ENCODE measurements at places on chromosomes 16 and 17.

- DNase-seq: no peak
Measured at GRCh38 chr17:82305727-82306300, 11.6 kb downstream of the CD7 start.

- no peak for DNase-seq
Measured at GRCh38 chr16:72884037-72884436, 163.9 kb downstream of the ZFHX3 start.

DNA sequence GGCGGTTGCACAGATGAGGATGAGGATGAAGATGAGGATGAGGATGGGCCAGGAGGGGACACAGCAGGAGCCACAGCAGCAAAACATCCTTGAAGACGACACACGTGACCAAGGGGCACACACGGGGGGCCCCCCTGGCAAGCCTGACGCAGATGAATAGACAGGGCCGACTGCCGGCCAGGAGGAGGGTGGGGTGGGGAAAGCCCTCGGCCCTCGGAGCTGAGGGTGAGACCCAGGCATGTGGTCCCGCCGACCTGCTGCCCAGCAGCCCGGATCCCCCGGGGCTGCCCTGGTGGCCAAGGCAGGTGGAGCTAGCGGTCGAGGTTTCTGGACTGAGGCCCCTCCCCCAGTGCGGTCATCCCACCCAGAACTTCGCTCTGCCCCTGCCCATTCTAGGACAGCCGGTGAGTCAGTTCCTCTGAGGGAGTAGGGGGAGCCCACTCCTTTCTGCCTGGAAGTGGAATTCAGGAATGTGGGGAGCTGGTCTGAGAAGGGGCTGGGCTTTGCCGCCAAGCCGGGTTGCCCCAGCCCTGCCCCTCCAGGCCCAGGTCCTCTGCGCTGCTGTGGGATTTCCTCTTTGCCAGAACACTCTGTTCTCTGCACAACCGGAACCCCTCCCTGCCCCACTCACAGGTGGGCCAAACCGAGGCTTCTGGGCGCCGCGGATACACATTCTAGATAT, 9.9 kb downstream of the CYGB start:
- DNase-seq: no peak

GRCh38 chr17:52947418-52947817, 788.9 kb upstream of the CA10 start:
- DNase-seq: no peak

GRCh38 chr17:47352848-47353247, 29.1 kb downstream of the EFCAB13 start:
- no peak for DNase-seq

- no peak for DNase-seq
Measured at GRCh38 chr16:50718061-50718760, 23.7 kb upstream of the CYLD start.

- DNase-seq: no peak
Measured at GRCh38 chr16:58280146-58280845, 14.5 kb downstream of the PRSS54 start.

GRCh38 chr16:83939266-83939855, 13.7 kb upstream of the OSGIN1 start:
- DNase-seq: no peak

DNA sequence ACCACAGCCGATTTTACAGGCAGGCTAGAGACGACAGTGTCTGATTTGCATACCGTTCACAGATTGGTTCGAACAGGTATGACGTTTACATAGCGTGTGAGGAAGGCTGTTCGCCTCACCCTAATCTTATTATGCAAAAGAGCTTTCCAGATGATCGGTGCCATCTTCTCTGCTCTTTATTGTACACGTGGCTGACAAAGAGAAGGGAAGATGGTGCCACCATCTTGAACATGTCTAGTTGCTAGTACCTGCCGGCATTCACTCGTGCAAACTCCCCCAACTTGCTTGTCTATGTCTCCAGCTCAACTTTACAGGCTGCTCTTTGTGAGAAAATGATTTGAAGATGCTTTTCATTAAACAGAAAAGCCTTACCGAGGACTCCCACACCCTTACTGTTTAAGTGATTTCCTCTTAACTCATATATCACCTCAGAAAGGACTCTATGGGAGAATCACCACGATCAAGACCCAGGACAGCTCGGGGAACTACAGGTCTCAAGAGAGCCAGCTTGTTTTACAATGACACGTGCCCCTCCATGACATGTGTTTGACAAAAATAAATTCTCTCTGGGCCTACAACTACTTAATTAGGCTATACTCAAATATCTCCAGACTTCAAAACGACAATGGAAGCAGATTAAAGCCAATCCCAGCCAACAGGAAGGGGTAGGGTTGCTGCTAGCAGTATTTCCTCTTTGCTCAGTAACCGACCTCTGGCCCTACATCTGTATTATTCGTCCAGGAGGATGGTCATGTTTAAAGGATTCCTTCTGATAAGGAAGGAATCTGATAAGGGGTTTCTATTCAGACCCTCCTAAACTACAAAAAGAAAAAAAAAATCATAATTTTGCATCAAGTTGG, 480.6 kb downstream of the TMEM114 start:
- DNase-seq: no peak

- no peak for DNase-seq
Measured at GRCh38 chr17:797236-797840, 15.2 kb downstream of the MRM3 start.
